NCI-H1417 treated with DMSO at 0.1 percent for 48 hours (cell line): ENCODE measurements at places on chromosomes 16 and 17.

DNA sequence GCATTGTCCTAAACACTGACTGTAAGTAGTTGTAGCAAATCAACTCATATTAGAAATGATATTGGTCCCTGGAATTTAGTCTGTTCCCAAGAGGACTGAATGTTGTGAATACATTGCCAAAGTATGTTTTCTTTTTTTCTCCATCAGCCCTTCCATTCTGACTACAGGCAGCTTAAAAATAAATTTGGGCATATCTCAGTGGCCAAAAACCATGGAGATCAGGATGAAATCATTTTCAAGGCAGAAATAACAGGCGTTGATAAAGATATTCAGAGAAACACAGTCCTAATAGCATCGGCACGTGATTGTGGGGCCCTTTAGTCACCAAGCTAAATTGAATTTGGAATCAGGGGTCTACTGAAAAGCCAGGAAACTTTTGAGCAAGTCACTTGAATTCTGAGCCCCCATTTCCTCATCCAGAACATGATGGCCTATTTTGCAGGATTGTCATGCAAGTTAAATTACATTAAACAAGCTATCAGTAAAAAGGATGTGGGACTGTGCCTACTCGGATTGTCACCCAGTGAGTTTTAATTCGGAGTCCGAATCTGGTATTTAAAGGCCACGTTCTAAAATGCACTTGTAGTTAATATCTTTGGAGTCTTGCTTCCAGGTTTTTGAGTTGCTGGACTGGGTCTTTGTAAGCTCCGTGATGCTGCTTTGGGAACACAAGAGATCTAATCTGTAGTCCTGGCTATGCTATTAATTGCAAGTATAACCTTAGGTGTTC is 17.1 kb downstream of the HLF start:
- DNase-seq, result no peak

DNA sequence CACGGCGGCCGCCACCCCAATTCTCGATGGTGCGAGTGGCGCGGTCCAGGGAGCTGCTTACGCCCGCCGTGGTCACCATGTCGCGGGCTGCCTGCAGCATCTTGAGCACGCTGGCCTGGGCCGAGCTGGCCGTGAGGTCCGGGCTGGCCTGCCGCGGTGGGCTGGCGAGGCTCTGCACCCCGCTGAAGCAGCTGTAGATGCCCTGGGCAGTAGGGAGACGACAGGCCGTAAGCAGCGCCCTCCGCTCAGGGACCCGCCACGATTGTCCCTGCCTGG is 16.4 kb downstream of the GRIN2C start:
- DNase-seq, result no peak

DNA sequence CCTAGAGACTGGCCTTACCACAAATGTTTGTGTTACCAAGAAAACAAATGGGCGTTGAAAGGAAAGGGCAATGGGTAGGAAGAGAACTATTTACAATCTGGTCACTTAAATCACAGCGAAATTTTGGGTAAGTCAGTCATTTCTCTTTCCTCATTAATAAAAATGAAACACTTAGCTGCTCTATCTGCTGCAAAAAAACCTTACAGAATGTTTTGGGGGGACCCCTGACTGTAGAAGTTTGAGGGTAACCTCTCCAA is 742 bp upstream of the NUTF2 start:
- DNase-seq, result no peak

- DNase-seq, result no peak
Observed at GRCh38 chr16:67190448-67191399, 788 bp upstream of the EXOC3L1 start.

GRCh38 chr16:87052506-87052905 is 264.7 kb downstream of the C16orf95 start:
- no peak for DNase-seq

GRCh38 chr16:89319886-89320781 is 102.6 kb downstream of the ZNF778 start:
- DNase-seq, result no peak

GRCh38 chr17:51860954-51861561 is 297.5 kb downstream of the CA10 start:
- DNase-seq, result no peak

DNA sequence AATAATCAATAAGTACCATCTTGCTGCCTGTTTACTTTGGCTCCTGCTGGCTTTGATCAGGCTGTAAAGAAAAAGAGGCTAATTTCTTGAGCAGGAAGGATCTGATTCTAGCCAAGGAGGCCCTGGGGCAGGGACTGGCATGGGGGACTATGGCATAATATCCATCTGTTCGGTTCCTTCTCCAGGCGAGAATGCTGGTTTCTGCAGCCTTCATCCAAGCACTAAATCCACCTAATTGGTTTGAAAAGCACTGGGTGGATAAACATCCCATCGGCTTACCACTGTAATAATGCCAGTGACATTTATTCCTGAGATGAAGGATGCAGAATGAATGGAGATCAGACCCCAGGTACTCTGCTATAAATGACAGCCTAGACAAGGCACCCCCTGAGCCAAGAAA is 180.0 kb upstream of the ASIC2 start:
- DNase-seq, result no peak

DNA sequence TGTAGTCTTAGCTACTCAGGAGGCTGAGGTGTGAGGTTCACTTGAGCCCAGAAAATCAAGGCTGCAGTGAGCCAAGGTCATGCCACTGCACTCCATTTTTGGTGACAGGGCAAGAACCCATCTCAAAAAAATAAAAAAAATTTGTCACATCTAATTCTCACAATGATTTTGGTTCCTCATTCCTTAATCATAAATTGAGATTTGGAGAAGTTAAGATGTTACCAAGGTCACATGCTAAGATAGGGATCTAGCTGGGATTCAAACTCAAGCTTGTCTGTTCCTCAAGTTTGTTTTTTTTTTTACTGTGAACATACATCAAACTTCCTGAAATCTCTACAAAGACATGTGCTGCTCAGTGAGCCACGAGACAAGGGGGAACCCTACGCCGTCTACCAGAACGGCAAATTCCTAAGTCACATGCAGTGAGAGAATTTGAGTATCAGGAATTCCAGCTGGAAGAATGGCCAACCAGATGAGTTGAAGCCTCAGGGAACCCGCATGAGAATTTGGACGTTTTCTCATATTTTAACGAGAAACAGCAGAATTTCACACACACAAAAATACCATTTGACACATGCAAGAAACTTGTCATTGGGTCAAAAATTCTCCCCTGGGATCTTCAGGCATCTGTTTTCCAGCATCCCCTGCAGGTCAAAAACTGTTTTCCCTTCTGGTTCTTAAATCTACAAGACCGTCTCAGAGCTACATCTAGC is 414.1 kb upstream of the GOT2 start:
- no peak for DNase-seq

DNA sequence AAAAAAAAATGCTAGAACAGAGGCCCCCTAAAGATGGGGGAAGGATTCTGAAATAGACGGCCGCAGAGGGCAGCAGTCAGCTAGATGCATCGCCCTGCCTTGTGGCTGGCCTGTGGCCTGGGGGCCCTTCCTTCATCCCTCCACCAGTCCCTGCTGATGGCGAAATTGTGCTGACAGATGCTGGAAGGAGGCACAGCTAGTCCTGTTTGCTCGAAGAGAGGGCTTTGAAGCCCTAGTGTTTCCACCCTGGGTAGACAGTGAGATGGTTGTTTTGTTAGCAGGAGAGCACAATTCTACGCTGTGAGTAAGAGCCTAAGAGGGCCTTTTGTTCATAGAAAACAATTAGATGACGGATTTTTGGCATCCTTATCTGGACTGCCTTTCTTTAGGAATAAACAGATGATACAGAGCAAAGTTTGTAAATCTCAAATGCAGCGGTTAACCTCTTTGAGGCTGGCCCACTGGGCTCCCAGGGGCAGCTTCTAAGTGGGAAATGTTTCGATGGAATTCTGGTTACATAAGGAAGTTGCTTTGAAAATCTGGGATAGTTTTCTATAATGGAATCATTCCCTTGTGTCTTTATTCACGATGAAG is 23.0 kb downstream of the VPS35L start:
- no peak for DNase-seq

- DNase-seq, result no peak
Observed at GRCh38 chr17:74768069-74768762, 7.9 kb downstream of the NAT9 start.

- no peak for DNase-seq
Observed at GRCh38 chr16:57003439-57004386, 14.4 kb downstream of the NLRC5 start.

DNA sequence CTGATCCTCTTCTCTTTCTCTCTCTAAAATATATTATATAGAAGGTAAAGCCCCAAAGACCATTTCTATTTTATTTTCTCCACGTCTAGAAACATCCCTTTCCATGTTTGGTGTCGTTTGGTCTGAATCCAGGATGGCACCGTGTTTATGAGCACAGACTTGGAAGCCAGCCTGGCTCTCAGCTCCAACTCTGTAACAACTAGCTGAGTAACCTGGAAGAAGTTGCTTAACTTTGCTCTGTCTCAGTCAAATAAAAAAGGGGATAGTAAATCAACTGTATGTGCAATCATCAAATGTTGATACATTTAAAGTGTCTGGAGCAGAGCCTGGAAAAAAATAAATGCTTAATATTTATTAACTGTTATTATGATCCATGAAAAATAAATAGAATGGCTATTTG is 249.8 kb upstream of the MAF start:
- no peak for DNase-seq

- DNase-seq, result no peak
Observed at GRCh38 chr16:48347191-48347865, 37.9 kb downstream of the SIAH1 start.

DNA sequence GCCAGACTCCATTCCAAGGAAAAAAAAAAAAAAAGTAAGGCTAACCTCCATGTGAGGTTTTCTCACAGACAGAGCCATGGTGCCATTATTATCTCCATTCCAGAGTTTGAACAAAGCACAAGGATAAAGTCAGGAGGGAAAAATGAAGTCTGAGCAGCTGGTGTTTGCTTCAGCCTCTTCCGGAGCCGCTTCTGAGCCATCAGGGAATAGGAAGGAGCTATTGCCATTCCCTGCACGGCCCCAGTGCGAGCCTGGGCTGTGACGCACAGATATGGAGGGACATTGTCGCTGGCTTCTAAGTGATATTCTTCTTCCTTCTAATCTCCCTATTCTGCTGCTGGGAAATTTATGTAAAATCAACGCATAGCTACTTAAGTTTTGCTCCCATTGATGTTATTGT is 69.5 kb upstream of the PIRT start:
- no peak for DNase-seq

GRCh38 chr16:89345642-89346150 is 128.2 kb downstream of the ZNF778 start:
- DNase-seq, result no peak

- peak; percentile 82 for DNase-seq
Observed at GRCh38 chr17:17440010-17440843, 36.6 kb upstream of the MED9 start.

- DNase-seq, result no peak
Observed at GRCh38 chr16:52613508-52613907, 66.6 kb upstream of the TOX3 start.

DNA sequence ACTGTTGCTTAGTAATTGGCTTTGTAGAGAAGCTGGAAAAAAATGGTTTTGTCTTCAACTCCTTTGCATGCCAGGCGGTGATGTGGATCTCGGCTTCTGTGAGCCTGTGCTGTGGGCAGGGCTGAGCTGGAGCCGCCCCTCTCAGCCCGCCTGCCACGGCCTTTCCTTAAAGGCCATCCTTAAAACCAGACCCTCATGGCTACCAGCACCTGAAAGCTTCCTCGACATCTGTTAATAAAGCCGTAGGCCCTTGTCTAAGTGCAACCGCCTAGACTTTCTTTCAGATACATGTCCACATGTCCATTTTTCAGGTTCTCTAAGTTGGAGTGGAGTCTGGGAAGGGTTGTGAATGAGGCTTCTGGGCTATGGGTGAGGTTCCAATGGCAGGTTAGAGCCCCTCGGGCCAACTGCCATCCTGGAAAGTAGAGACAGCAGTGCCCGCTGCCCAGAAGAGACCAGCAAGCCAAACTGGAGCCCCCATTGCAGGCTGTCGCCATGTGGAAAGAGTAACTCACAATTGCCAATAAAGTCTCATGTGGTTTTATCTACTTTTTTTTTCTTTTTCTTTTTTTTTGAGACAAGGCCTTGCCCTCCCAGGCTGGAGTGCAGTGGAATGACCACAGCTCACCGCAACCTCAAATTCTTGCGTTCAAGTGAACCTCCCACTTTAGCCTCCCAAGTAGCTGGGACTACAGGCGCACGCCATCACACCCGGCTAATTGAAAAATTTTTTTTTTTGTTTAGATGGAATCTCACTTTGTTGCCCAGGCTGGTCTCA is 6.2 kb upstream of the TMEM235 start:
- DNase-seq, result no peak

- DNase-seq, result no peak
Observed at GRCh38 chr16:48432136-48432535, 46.9 kb upstream of the SIAH1 start.

DNA sequence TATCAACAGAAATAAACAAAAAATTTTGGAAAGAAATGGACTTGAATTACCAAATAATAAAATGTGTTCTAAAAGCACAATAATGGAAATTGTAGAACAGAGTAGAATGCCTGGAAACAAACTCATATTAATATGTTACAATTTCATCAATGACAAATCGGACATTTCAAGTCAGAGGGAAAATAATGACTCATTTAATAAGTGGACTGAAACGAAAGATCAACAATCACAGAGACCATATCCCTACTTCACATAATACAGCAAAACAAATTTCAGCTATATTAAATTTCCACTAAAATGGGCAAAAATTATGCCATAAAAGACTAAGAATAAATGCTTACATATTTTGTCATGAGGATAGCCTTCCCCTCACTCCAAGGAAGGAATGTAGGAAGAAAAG is 25.7 kb downstream of the CDYL2 start:
- no peak for DNase-seq

DNA sequence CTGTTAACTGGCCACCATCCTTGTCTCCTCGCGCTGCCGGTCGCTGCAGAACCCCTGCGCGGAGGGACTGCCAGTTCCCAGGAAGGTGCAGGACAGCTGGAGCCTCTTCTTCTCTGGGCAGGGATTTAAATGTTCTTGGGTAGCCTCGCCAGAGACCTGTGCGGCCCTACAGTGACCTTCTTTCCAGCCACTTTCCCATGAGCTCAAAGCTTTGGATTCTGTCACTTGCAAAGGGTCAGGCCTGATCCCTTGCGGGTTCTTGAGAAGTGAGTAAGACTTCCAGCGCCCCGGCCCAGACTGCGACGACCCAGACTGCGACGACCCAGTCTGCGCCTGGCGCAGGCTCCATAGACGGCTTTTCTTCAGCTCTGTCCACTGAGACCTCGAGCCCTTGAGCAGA is 1.4 kb upstream of the SLFN5 start:
- DNase-seq, result no peak

DNA sequence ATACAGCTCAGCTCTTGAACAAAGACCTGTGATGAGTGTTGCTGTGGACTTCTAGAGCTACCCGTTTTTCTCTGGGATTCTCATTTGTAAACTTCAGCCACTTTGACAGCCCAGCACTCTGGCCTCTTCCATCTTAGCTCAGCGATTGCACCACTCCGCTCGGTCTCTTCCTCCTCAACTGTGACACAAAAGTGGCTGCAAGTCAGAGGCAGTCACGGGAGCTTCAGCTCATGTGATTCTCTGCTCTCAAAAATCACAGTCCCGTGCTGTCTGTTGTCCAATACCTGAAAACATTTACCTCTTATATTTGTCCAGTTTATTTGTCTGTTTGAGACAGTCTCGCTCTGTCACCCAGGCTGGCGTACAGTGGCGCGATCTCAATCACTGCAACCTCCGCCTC is 75.7 kb upstream of the DNAH17 start:
- no peak for DNase-seq

GRCh38 chr17:28712032-28712704 is 480 bp upstream of the PROCA1 start:
- no peak for DNase-seq

GRCh38 chr17:18217412-18218015 is 7.9 kb upstream of the LLGL1 start:
- no peak for DNase-seq
